ENCODE measurements at places on chromosomes 2 and 18. TPM values are rescaled to one million over a fixed set of nuclear protein-coding genes. Genes with fewer than 3 reads are reported as not detected.

MSGN1 gene
- total RNA-seq, result not detected

IRS1 gene
- total RNA-seq, result 29.1 TPM

SLC30A3 gene
- total RNA-seq, result under 0.01 TPM

DSG3 gene
- not detected for total RNA-seq

LYG2 gene
- total RNA-seq, result not detected
